ENCODE measurements at places on chromosomes 2 and 18. TPM values are rescaled to one million over a fixed set of nuclear protein-coding genes. Genes with fewer than 3 reads are reported as not detected.
A peak's percentile ranks its signal among the peaks of the same experiment; 100 is the strongest.

DNA sequence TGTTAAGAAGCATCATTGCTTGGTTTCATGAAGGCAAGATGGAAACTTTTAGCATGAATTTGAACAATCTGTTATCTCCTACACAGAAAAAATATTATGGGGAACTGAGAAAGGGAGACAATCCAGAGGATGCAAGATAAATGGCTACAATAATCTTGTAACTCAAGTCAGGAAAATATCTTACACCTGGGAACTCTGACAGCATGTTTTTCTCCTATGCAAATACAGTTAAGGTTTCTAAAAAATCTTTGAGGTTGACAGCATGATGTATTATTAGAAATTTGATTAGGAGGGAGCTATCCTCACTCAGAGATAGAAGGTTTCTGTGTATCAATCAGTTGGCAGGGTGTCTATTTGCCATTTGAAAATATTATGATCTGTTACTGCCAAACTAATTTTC, 75.6 kb downstream of the GPD2 start:
- no peak for DNase-seq

Gene RGPD4
- not detected for total RNA-seq

Gene LHCGR
- not detected for total RNA-seq

GRCh38 chr2:223865124-223865523, 27.7 kb upstream of the AP1S3 start:
- no peak for DNase-seq

- no peak for DNase-seq
Observed at GRCh38 chr2:44430342-44430741, 68.6 kb downstream of the CAMKMT start.

Gene LRATD1
- 10.0 TPM for total RNA-seq

GRCh38 chr2:64283641-64284361, 139.6 kb upstream of the PELI1 start:
- peak; percentile 38 for DNase-seq

Gene MOGAT1
- not detected for total RNA-seq

GRCh38 chr2:162172802-162173370, 20.8 kb upstream of the GCG start:
- no peak for DNase-seq

- no peak for DNase-seq
Observed at GRCh38 chr18:74290794-74291471, 830 bp downstream of the CYB5A start.

GRCh38 chr2:20930928-20931327, 108.0 kb upstream of the LDAH start:
- DNase-seq: no peak

GRCh38 chr2:60641811-60642788, 88.6 kb upstream of the BCL11A start:
- peak; percentile 75 for DNase-seq

Gene RNF25
- total RNA-seq: 32.4 TPM

DNA sequence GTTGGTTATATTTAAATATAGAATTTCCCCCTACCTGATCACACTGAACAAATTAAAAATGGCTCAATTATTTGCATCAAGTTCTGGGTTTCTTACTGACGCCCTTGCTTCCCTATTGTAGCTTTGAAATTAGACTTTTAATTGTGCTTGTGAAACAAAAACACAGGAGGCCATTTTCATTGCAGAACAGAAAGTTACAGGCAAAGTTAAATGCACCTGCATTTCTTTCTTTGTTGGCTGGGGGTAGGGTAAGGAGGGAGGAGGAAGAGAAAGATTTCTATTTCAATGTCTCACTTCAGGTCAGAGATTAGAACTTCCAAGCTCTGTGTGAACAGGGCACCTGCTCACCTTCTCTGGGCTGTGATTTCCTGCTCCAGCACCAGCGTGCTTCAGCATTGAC, 199.6 kb downstream of the BCL11A start:
- DNase-seq: no peak

- DNase-seq: no peak
Observed at GRCh38 chr2:33633315-33633714, 34.2 kb upstream of the FAM98A start.

Gene SCYGR4
- total RNA-seq: not detected

GRCh38 chr2:1070601-1071000, 120.0 kb downstream of the SNTG2 start:
- DNase-seq: no peak

- no peak for DNase-seq
Observed at GRCh38 chr2:237097326-237097910, 11.7 kb downstream of the COPS8 start.

GRCh38 chr2:174683392-174683759, 80.9 kb downstream of the CHRNA1 start:
- DNase-seq: peak; percentile 92

Gene RAB6C
- not detected for total RNA-seq

DNA sequence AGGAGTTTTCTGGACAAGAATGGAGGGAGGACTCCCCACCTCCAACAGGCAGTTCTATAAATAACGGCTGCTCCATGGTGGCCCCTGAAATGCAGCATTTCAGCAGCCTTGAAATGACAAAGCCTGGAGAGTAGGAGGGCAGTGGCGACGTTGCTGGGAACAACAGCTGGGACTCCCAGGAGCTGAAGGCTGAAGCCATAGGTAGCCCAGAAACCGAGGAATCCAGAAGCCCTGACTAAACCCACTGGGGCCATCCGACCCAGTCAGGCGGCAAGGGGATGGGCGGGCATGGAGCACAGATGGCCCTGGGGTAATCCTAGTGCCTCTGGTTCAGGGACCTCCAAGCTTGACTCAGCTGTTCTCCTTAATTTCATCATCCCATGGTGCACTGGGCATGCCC, 9.0 kb downstream of the PRKAG3 start:
- no peak for DNase-seq

Gene REG1A
- total RNA-seq: not detected

DNA sequence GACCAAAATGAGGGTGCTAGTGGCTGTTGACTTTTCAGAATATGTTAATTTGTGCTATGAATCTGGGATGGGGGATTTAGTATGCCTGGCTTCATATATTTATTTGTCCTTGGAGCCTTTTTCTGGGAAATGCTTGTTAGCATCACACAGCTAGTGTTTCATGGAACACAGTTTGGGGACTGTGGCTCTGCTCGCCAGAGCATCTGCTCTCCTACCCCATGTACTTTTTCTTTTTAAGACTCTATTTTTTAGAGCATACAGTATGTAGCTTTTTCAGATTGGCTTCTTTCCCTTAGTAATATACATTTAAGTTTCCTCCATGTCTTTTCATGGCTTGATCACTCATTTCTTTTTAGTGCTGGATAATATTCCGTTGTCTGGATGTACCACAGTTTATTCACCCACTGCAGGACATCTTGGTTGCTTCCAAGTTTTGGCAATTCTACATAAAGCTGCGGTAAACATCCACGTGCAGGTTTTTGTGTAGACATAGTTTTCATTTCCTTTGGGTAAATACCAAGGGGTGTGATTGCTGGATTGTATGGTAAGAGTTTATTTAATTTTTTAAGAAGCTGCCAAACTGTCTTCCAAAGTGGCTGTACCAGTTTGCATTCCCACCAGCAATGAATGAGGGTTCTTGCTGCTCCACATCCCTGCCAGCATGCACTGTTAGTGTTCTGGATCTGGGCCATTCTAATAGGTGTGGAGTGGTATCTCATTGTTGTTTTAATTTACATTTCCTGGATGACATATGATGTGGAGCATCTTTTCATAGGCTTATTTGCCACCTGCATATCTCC, 44.1 kb downstream of the EFR3B start:
- DNase-seq: no peak

DNA sequence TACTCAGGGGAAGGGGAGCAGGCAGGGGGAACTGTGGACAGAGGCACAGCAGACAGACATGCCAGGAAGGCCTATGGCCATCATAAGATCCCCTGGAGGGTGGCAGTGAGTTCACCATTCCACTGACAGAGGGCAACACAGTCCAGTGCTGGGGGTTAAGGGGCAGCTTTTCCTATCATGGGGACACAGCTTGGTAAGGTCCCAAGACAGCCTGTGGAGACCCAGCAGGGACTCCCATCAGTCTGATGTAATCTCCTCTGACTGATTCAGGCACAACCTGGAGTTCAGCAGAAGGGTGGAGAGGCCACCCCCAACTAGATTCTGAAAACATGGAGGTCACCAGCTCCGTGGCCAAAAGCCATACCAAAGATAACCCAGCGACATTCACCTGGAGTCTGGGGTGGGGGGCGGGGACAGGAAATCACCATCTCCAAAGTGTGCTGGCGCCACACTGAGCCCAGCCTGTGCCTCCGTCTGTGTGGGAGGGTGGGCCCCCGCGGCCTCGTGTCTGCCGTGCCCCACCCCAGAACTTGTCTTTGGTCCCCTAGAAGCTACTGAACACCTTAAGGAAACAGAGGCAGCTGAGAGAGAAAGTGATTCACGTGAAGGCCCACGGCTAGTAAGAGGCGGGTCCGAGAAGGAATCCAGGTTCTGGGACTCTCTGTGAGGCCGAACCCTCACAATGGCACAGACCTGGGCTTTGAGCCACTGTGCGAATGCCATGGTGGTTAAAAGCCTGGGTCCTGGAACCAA, 28.6 kb downstream of the DNMT3A start:
- no peak for DNase-seq

DNA sequence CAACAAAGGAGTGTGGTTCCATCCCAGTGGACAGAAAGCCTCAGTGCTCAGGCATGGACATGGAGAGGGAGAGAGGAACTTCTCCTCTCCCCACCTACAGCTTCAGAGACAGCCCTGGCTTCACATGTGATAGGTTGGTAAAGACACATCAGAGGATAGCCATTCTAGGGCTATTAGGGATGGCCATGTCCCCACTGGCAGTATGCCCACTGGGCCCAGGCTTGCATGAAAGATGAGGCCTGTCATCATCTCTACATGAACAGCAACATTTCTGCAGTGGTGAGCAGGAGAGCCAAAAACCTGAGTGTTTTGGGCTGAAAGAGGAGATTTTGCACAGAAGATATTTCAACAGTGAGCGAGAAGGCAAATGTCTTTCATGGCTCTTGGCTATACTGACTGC, 517.2 kb downstream of the NR4A2 start:
- no peak for DNase-seq

Gene MAP3K19
- total RNA-seq: not detected

Gene XPO1
- 160 TPM for total RNA-seq

GRCh38 chr2:96970910-96971309, 15.5 kb downstream of the FAM178B start:
- DNase-seq: peak; percentile 83

Gene RAMP1
- 4.4 TPM for total RNA-seq

GRCh38 chr2:200338692-200339091, 32.2 kb downstream of the SPATS2L start:
- no peak for DNase-seq

DNA sequence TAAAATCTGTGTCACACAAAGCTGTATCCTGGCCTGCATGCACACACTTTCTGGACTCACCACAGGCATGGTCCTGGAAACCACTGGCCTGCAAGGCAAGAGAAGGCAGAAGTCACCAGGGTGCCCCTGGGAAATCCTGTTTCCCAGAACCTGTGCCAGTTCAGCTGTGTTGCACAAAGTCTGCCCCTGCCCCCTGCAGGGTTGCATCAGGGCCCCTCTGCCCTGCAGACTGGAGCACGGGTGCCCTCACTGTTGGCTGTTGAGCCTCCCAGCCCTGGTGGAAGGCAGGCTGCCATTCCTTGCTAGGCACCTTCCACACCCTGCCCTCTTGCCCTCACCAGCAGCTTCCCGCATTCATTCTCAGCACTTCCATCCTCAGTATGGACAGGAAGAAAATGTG, 18.0 kb upstream of the TUBB6 start:
- DNase-seq: no peak

Gene FBXO15
- total RNA-seq: 0.36 TPM

- no peak for DNase-seq
Observed at GRCh38 chr2:234699456-234699855, 202.6 kb upstream of the ARL4C start.

DNA sequence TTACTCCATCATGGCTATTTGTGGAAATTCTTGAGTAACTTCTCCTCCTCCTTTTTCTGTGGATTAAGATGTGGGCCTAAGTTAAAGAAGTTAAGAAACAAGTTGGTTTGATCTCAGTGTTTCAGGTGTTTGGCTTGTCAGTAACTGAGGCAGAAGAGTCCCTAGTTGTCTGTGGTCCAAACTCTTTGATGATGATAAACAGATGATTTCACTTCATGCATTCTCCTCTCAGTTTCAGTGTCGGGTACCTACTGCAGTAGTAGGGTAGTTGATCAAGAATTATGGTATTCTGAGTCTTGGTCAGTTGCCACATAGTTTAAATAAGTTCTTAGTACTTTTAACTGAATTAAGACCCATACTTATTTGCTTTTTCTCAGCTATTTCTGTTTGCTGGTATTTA, 85.6 kb downstream of the NCOA1 start:
- no peak for DNase-seq

DNA sequence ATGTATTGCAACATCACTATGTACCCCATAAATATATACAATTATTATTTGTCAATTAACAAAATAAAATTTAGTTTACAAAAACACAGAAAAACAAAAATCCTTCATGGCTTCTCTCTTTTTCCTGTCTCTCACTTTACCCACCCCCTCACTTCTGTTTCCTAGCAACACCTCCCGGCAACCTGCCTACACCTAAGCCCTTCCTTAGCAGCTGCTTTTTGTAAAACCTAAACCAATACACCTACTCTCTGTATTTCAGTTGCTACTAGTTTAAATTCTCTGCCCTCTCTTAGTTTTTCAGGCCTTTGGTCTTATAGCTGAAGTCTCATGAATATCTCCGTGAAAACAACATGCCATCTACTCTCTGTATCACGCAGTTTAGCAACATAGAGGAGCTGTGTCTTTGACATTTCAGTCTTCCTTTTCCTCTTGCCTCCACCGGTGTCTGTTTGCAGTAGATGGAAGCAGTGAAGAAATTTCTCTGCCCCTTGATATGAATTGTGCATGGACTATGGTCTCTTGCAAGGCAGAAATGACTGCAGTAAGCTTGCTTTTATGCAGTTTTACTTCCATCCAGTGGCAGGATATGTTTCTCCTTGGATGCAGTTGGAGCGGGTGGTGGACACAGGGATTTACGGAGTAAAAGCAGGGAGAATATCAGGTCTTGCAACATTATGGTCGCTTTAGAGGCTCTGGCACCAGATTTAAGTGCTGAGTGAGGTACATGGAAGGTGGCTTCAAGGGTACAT, 42.0 kb upstream of the ZDBF2 start:
- DNase-seq: no peak

Data from osteoblast (primary cell).